Activated T-cell treated with anti-CD3 and anti-CD28 coated beads, Interleukin-2, amount 50 U/mL, for 48 hours (primary cell): ENCODE measurements at places on chromosomes 13 and 19.

DNA sequence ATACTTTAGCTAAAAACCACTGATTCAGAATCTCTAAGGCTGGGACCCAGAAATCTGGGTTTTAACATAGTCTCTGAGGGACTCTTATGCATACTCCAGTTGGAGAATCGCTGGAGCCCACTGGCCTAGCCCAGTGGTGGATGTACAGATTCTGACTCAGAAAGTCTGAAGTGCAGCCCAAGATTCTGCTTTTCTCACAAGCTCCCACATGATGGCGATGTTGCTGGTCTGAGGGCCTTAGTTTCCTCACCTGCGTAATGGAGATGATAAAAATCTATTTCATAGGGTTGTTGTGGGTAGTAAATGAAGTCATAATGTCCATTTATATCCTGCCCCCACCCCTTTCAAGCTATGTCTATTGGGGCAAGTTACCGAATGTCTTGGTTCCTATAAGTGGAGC, 7.7 kb upstream of the CDADC1 start:
- peak; percentile 53 for DNase-seq

DNA sequence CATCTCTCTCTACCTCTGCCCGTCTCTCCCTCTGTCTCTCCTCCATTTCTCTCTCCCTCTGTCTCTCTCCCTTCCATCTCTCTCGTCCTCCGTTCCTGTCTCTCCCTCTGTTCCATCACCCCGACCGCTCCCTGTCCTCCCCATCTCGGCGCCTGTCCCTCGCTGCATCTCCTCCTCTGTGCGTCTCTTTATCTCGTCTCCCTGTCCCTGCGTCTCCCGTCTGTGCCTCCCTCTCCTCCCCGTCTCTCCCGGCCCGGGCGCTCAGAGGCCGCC, 4.6 kb downstream of the GRIN2D start:
- DNase-seq, result no peak

DNA sequence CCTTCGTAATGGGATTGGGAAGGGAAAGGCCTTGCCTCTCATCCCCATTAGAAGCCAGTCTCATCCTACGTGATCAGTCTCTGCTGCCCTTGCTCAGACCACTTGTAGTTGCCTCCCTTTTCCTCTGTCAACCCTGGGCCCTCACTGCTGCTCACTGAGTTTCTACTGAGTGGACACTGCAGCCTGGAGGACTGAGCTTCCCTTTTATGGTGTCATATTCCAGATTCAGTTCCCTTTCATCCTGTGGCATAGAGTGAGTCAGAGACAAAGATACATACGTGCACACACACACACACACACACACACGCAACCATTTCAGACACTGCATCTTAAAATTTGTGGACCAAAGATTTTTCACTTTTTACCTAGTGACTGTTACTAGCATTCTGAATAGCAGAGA, 56.6 kb downstream of the COG3 start:
- DNase-seq, result no peak

- no peak for DNase-seq
Observed at GRCh38 chr13:35598790-35599369, 122.4 kb upstream of the MAB21L1 start.

DNA sequence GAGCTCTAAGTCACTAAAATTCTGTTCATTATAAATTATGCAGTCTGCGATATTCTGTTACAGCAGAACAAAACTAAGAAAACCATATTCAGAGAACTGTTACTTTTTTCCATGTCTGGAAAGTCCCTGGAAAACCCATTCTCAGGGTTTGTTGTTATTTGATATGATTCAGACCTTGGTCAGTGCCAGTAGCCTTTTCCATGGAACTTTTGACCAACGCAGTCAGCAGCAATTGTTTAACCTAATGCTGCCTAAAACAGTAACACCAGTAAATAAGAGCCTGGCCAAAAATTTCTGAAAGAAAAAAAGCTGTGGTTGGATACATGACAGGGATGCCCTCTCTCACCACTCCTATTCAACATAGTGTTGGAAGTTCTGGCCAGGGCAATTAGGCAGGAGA, 402.7 kb downstream of the TBC1D4 start:
- DNase-seq, result no peak

GRCh38 chr13:84297251-84297650, 415.0 kb upstream of the SLITRK1 start:
- no peak for DNase-seq

DNA sequence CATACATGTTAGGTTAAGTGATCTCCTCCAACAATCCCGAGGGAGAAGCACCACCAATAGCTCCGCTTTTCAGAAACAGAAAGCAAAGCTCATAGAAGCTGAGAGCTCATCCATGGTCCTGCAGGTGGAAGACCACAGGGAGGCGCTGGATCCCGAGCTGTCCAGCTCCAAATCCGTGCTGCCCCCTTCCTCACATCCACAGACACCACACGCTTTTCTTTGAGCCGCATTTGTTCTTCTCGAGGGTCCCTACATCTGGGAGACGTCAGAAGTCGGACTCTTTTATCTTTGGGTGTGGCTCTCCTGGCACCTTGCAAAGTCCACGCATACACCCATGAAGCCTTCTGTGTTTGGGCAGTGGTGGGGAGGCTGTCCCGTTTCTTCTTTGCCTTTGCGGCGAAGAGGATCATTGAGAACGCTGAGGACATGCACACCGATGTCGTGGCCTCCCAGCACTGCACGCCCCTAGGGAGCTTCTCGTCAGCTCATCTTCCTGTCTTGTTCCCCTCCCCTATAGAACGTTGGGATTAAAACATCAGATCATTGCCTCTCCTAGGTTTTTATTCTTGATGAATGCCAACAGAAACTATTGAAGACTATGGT, 184.8 kb downstream of the TEX29 start:
- no peak for DNase-seq

- no peak for DNase-seq
Observed at GRCh38 chr13:67792151-67792676, 562.1 kb upstream of the PCDH9 start.

GRCh38 chr19:54155694-54156093, 3.8 kb downstream of the LENG1 start:
- no peak for DNase-seq

GRCh38 chr13:98549728-98550317, 27.1 kb downstream of the STK24 start:
- DNase-seq, result no peak

- no peak for DNase-seq
Observed at GRCh38 chr19:30479231-30479630, 107.0 kb downstream of the ZNF536 start.

GRCh38 chr19:54517483-54517882, 14.9 kb downstream of the LAIR2 start:
- peak; percentile 69 for DNase-seq

- DNase-seq, result peak; percentile 13
Observed at GRCh38 chr19:6056282-6056741, 54.0 kb downstream of the RFX2 start.

DNA sequence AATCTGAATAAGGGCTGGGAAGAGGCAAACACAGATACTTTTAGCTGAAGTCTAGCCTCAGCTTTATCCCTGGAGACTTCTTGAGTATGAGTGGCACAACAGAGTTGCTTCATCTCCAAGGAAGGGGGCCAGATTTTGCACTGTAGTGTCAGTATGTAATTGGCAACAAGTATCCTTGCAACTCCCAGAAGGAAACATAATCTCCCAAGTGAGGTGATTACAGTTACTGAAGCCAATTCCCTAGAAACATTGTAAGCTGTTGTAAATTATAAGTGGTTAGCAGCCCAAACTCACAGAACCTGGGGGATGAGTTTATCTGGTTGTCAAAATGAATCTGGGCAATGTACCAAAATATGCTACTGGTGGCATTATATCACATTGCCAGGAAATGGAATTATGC, 2065.7 kb upstream of the PCDH20 start:
- no peak for DNase-seq

GRCh38 chr13:48531416-48532255, 1.2 kb downstream of the RCBTB2 start:
- peak; percentile 42 for DNase-seq

DNA sequence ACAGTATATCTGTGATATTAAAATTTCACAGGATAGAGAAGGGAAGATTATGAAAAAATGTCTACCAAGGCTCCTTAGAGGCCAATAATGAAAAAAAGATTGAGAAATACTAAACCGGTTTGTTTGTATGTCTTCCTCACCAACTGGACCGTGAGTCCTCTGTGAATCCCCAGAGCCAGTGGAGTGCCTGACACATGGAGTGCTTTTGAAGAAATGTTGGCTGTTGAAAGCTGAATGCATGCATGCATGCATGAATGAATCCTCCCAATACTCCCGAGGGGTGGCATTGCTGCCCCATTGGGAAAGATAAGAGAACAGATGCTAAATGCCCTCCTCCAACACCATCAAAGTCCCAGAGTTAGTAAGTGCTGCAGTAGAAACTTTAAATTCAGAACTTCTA, 152.7 kb upstream of the SERP2 start:
- no peak for DNase-seq

DNA sequence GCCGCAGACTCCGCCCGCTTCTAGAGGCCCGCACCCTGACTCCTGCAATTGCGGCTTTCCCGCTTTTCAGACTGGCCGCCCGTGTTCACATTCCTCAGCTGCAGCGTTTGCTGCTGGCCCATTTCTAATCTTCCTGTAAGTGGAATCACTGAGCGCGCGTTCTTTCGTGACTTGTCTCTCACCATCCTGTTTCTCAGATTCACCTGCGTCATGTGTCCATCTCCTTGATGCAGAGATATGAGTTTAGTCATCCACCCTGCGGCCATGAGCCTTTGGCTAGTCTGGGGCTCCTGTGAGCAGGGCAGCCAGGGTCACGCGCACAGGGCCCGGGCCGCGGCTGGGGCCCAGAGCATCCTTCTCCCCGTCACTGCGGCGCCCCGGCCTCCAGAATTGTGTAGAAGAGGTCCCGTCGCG, 110.0 kb downstream of the CRYL1 start:
- no peak for DNase-seq

GRCh38 chr19:19385896-19386869, 19.3 kb upstream of the GATAD2A start:
- peak; percentile 48 for DNase-seq

- DNase-seq, result peak; percentile 95
Observed at GRCh38 chr19:4669723-4670480, at the start of gene MYDGF. Gene MYDGF (minus strand): TSS chr19:4670342. CDS start chr19:4670334, 8 bp downstream.

DNA sequence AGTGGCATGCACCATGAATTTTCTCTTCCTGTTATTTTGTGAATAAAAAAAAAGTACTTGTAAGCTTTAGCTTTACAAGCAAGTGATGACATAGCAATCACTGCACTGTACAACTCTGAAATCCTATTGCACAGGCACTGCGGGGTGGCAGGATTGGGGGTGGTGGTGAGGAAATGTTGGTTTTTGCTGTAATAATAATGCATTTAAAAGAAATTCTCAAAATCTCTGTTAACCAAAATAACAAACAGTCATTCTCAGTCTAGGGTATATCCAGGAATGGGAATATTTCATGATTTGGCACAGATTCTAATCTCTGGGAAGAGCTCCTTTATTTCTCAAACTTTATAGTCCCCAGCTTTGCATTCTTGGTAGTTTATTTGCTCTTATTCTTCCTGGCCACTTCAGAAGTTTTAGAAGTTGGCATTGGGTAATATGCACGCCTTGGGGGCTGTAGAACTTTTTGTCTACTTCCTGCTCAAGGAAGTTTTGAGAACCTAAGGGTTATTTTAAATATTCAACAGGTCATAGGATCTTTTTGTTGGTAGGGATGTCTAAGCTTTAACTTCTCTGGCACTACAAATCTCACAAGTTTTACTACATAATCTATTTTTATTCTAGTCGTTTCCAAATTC, 353.0 kb upstream of the KLF12 start:
- DNase-seq, result no peak

DNA sequence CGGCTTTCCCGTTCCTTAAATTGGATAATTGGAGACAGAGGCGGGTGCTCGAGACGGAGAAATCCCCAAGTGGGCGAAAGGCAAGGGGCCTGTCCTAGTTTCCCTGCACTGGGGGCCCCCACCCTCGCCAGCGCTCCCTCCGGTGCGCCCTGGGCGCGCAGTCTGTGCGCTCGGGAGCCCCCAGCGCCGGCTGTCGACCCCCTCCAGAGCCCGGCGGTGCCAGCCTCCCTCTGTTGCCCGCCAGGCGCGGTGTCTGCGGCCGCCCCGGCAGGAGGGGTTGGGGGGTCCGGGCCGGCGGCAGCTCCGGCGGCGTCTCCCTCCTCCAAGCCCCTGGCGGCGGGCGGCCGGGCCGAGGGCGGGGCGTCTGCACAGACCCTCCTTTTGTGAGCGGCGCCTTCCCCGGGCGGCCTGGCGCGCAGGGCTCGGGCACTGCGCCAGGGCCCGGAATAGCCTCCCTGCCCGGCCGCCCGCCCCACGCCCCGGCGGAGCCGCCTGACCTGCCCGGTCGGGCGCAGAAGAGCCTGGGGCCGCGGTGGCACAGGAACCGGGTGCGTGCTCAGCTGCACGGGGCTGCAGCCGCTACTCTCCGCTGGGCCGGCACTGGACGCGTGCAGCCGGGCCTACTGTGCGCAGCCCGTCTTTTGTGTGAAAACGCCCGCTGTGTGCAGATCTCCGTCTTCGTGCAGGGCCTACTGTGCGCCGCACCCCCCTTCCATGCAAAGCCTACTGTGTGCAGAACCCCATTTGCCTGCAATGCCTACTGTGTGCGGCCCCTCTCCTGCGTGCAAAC, 13.2 kb downstream of the GADD45B start:
- peak; percentile 44 for DNase-seq

- peak; percentile 79 for DNase-seq
Observed at GRCh38 chr13:24709186-24709913, 29.1 kb downstream of the ATP12A start.

GRCh38 chr19:13646758-13647157, 117.6 kb upstream of the MRI1 start:
- no peak for DNase-seq

DNA sequence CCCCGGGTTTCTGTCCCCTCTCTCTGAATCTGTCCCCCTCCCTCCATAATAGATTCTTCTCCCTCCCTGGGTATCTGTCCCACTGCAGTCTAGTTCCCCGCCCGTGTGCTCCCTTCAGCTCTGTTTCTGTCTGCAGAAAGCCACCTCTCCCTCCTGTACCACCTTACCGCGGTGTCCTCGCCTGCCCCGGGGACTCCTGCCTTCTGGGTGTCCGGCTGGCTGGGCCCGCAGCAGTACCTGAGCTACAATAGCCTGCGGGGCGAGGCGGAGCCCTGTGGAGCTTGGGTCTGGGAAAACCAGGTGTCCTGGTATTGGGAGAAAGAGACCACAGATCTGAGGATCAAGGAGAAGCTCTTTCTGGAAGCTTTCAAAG, 1.3 kb downstream of the FCGRT start:
- DNase-seq, result no peak

GRCh38 chr19:50695251-50696093, 24.1 kb downstream of the SHANK1 start:
- DNase-seq, result no peak

- DNase-seq, result no peak
Observed at GRCh38 chr13:111256458-111256857, 64.0 kb upstream of the TEX29 start.

- DNase-seq, result no peak
Observed at GRCh38 chr13:21035498-21035897, 25.9 kb downstream of the LATS2 start.

- no peak for DNase-seq
Observed at GRCh38 chr19:39082745-39083598, 1.2 kb upstream of the ACP7 start.

DNA sequence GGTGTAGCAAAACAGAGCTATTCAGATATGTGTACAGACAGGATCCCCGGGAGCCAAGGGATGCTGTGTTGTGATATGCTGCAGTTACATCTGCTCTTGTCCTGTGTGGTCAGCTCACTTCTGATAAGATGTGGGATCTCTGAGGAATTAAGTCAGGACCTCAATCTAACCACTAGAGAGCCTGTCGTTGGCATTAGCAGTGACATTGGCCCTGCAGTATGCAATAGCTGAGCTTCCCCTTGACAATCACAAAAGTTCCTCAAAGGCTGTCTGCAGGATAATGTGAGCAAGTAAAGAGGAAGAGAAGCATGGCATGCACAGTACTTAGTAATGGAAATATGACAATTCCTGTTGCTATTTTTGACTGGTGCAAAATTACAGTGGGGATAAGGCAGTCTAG, 203.4 kb upstream of the MIR17HG start:
- DNase-seq, result no peak
